ENCODE measurements at places on chromosomes 5 and 9.

- DNase-seq = no peak
Observed at GRCh38 chr5:80069251-80069800, 34.2 kb downstream of the THBS4 start.

- DNase-seq = no peak
Observed at GRCh38 chr5:175606409-175606808, 51.5 kb upstream of the HRH2 start.

DNA sequence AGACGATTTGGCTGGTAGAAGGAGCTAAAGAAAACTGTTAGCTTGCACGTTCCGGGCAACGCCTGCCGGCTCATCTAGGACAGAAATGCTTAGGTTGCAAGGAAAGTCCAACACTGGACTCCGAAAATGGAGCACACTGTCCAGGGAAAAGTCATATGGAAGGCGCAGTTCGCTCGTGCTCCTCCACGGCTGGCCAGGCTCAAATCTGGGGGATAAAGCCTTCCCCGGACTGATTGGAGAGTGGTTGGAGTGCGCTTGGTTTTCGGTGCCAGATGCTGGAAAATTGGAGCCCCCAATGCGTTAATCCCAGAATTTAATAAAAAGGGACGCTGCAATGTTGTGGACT, 955 bp downstream of the CDH6 start:
- DNase-seq = no peak

- DNase-seq = no peak
Observed at GRCh38 chr5:78667461-78668103, 19.0 kb upstream of the LHFPL2 start.

DNA sequence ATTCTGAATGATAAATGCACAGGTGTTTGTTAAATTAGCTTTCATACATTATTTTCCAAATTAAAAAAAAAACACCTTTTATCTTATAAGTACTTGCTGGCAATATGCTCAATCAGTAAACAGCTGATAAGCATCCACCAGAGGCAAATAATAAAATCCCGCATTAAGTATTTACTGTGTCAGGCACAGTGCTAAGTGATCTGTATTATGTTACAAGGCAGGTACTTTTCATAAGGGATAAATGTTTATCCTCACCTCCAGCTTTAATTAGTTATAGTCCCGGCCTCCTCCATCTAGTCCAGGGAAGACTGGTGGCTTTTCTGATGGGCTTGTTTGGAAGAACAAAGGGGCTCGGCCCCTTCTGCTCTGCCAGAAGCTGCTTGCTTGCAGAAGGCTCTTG, 40.1 kb downstream of the PFDN1 start:
- no peak for DNase-seq

- no peak for DNase-seq
Observed at GRCh38 chr9:131516930-131517329, 14.1 kb downstream of the UCK1 start.

DNA sequence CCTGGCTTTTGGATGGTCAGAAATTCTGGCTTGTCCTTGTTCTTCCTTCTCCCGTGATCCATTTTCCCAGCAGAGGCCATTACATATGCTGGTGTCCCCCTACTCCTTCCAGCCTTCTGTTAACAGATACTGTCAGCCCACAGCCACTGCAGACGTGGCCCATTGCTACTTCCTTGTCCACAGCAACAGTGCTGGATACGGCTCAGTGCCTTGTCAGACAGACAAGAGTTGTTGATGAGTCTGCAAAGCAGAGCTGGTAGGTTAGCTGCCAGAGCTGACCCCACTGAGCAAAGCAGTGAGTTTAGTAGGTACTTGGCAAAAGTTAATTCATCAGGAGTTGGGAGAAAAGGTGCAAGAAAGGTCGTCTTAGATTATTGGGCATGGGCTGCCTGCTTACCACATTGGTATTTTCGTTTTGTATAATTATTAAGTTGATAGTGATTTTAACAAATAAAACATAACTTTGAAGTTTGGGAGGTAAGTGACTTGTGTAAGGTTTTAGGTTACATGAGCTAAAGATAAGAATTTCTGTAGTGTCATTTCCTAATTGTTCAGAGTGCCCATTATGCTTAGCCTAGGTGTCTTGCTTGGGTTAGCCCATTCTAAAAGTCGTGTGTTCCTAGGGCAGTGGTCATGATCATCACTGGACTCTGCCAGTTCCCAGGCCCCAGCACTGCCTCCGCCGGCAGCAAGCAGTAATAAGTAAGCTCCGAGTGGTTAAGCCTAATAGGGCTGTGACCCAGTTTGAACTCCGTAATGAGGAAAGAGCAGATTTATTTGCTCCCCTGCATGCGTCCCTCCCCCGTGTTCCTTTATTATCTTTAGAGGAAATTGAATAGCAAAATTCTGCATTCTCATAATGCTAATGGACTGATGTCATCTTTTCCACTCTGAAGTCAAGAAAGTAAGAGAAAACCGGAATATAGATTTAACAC, 292.0 kb downstream of the FANCC start:
- DNase-seq = peak; percentile 78

GRCh38 chr5:160555971-160556631, 134.4 kb downstream of the PTTG1 start:
- DNase-seq = no peak

DNA sequence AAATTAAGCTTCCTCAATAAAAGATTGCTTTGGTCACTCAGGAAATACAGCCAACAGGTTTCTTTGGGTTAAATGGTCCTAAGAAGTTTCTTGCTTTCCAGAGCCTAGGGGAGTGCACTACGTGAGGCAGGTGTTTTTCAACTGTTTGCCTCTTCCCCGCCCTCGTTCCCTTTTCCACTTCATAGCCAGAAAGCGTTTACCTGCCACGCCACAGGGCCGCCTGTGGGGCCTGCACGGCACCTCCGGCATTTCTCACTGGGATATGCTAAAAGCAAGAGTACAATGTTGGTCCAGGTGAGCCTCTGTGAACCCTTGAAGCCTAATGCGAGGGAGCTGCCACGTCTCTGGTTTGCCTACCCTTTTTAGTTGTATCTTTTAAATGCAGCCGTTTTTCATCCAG, 167.6 kb upstream of the OTULINL start:
- no peak for DNase-seq

DNA sequence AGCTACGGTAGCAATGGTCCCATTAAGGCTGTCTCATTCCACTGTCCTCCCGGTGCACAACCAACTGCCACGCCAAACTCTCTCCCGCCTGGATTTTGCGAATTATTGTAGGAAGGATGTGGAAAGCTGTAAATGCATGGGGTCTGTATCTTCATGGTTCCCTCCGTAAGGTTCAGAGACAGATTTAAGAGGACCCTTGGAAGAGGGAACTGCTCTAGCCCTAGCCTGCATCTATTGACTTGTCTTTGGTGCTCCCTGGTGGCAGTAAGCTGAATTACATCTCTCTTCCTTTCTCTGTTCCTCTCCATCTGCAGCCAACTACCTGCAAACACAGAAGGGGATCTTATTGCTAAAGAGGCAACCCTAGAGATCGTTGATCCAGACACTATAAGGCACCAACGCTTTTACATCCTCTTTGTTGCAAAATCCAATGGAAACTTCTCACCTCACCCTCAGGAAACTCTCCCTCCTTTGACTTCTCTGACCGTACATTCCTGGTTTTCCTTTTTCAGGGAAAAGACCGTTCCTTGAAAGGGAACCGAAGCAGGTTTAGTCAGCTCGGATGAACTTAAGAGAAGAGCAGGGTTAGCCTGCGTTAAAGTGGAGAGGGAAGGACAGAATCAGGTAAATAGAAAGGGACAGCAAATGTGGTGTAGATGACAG, 11.9 kb downstream of the CAPSL start:
- DNase-seq = peak; percentile 6

DNA sequence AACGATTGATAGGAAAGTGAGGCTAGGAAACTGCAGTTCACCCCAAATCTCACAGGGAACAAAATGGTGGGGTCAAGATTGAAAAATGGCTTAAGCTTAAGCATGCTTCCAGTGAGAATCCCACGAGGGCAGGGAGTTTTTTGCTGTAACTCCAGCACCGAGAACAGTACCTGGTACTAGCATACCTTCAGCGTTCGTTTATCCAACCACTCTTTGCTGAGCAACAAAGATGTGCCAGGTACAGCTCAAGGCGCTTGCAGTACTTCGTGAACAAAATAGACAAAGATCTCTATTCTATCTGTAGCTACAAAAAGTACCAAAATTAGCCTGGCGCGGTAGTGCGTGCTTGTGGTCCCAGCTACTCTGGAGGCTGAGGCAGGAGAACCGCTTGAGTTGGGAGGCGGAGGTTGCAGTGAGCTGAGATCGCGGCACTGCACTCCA, 778 bp upstream of the PPP6C start:
- DNase-seq = no peak

GRCh38 chr9:5025416-5025815, 40.3 kb downstream of the JAK2 start:
- DNase-seq = peak; percentile 50

DNA sequence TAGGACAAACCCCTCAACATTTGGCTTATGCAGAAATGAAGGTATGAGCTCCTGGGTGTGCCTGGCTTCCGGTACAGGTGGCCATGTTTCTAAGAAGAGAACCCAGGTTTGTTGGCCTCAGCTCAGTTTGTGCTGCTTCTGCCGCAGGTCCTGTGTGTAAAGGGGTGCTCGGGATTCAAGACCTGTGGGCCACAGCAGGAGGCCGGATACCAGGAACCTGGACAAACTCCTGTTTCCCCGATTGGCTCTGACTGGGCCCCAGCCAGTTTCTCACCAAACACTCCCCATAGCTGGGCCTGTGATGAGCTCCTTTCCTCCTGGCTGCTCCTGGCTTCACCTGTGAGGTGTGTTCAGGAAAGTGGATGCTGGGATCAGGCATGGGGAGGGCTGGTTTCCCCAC, 271.2 kb upstream of the IRX2 start:
- no peak for DNase-seq

DNA sequence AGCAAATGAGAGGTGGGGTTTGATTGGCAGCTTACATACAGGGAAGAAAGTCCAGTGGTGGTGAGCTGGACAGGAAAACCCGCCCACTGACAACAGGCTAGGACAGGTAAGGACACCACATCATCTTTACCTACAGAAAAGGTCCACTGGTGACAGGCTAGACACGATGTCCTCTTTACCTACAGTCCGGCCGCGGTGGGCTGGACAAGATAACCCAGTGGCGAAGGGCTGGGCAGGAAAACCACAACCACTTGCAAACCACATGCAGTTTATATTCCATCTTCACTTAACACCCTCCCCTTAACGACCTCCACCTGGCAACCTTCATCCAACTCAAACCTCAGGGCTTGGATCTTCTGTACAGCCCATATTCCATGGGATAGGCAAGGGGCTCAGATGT, 5.0 kb upstream of the NIPAL4 start:
- DNase-seq = no peak

GRCh38 chr5:172529896-172530295, 75.6 kb upstream of the SH3PXD2B start:
- DNase-seq = no peak

GRCh38 chr9:93945400-93946337, 9.5 kb downstream of the BARX1 start:
- no peak for DNase-seq
